Skin of body (tissue), 3 donors: ENCODE measurements at places on chromosomes 16 and 17.

DNA sequence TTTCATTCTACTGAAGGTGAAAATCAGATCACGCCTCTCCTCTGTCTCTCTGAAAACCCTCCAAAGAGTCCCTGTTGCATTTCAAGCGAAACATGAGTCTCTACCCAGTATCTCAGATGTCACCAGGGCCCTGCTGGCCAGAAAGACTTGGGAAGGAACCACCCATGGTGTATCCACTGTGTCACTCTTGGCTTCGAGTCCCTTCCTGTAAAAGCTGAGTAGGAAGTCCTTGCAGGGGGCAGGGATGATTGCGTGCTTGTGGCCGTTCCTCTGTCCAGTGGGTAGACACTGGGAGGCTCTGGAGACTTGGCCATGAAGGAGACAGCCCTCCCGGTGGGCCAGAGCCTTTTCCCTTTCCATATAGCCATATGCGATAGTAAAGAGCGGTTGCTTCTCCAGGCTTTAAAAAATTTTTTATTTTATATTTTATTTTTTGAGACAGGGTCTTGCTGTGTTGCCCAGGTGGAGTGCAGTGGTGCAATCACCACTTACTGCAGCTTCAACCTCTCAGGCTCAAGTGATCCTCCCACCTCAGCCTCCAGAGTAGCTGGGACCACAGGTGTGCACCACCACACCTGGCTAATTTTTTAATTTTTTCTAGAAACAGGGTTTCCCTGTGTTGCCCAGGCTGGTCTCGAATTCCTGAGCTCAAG, 19.0 kb upstream of the RMI2 start:
- no peak for DNase-seq

DNA sequence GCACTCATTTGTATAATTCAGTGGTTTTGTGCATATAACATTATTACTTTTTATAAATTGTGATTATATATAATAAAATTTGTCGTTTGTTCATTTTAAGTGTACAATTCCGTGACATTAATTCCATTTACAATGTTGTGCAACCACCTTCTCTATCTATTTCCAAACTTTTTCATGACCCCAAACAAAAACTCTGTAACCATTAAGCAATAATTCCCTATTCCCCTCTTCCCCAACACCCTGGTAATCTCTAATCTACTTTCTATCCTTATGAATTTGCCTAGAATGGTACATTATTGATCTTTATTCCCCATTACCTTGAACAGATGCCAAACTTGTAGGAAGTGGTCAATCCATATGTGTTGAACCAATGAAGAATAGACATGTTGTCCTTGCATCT, 61.3 kb upstream of the SMIM36 start:
- no peak for DNase-seq

GRCh38 chr17:57895382-57896060, 45.7 kb upstream of the MRPS23 start:
- peak; percentile 34 for DNase-seq

DNA sequence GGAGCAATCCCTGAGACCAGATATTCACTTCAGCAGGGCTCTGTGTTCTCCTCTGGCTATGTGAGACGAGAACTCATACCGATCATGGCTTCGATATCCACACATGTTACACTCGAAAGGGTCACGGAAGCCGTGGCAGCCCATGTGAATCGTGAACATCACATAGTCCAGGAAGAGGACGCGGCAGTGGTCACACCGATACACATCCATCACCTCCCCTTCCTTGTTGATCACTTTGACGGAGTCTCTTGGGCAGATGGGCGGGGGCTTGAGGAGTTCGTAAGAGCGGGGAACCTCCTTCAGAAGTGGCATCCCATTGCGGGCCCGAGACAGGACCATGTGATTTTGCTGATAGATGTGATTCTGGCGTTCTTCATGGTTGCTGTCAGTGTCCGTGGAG, 28.0 kb downstream of the GRB7 start:
- DNase-seq: no peak

- DNase-seq: peak; percentile 42
These were observed 68.5 kb upstream of the DNAH17 start for GRCh38 chr17:78645421-78646295.

DNA sequence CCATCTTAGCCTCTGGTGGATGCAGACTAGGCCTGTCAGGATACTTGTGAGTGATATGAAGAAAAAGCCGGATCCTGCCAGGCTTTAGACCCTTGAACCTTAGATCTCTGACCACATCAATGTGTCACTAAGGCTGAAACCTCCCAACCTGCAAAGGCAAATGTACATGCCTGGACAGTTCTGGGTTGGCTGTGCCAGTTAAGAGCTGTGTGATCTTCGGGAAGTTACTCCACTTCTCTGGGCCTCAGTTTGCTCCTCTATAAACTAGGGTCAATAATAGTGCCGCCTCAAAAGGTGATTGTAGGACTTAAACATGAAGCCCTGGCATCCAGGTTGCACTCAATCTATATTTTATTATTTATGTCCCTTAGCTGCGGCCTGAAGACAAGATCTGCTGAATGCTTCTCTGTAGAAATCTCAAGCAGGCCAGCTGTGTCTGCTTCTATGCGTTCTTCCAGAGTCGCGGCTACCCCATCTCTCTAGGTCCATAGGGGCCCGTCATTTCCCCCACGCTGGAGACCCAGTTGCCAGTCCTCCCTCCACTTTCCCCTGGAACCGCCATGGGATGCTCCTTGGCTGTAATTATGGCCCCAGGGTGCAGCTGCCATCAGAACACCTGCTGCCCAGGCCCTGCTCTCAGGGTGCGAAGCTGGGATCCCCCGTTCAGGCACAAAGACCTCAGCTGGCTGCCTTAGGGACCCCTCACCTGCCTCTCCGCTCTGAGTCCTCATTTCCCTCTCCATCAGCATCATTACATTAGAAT, 50.2 kb downstream of the AKAP1 start:
- DNase-seq: no peak

- no peak for DNase-seq
These were observed 256.0 kb downstream of the PMP22 start for GRCh38 chr17:15009087-15009486.

GRCh38 chr16:58501242-58502131, 1.5 kb downstream of the NDRG4 start:
- DNase-seq: no peak

DNA sequence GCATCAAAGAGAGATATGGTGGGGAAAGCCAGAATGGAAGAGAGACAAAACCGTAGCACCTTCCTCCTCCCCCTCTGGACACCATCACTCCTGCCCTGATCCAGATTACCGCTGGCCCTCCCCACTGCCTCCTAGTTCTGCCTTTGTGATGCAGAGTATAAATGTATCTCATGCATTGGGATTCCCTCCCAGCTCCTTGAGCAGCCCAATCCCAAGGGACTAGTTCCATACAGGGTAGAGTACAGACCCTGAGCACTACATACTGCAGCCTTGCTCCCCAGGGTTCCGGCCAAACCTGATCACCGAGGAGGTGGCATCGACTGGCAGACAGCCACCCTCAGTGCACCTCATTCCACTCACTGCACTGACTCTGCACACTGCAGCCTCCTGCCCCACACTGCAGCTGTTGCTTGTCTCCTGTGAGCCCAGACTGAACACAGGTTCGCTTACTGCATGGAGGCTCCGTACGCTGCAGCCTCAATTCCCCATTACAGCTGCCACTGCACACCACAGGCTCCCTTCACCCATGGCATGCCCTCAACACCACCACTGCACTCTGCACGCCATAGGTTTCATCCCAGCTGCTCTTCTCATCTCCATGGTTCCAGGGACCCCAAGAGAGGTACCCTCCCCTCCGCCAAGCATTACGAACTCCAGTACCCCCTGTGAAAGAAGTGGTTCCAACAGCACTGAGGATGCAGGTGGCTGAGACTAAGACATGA, 1.7 kb upstream of the THRA start:
- no peak for DNase-seq

GRCh38 chr16:84899414-84899813, 79.6 kb downstream of the CRISPLD2 start:
- no peak for DNase-seq

DNA sequence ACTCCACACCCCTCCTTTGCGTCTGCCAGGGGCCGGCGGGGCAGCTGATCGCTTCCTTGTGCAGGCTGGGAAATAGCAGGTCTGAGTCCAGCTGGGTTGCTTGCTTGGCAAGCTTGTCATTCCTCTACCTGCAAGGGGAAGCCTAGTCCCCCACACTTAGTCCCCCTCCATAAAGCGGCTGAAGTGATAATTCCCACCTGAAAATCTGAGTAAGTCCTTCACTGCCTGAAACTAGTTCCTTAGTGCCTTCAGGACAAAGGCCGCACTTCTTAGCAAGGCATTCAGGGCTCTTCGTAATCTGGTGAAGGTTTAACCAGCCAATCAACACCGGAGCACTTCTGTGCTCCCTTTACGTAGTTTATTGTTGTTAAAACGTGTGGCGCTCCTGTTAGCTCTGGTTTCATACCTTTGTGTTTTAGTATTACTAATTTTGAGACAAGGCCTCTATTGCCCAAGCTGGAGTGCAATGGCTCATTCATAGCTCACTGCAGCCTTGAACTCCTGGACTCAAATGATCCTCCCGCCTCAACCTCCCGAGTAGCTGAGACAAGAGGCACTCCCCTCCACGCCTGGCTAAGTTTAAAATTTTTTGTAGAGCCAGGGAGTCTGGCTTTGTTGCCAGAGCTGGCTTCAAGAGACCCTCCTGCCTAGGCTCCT, 817 bp downstream of the PSKH1 start:
- no peak for DNase-seq

GRCh38 chr16:88614818-88615580, 23.4 kb upstream of the IL17C start:
- no peak for DNase-seq

DNA sequence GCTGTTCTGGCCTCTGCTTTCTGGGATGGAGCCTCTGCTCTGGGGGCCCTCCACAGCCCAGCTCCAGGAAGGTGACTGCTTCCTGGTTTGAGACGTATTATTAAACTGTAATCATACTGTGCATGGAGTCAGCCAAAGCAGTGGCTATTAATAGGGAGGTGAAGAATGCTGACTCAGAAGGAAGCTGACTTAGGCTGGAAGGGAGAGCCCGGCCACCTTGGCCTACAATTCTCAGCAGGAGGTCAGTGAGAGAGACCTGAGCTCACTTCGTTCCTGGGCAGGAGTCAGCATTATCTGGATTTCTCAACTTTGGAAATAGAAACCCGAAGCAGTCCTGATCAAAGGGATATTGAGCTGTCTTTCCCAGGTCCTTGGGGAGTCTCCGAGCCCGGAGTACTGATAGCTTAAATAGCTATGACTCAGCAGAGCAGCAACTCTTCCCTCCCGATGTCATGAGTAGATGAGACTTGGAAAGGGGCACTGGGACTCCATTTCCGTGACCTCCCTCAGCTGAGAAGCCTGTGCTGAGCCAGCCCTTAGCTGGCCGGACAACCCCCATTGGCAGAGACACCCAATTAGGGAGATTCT, 91.8 kb downstream of the YPEL2 start:
- no peak for DNase-seq

DNA sequence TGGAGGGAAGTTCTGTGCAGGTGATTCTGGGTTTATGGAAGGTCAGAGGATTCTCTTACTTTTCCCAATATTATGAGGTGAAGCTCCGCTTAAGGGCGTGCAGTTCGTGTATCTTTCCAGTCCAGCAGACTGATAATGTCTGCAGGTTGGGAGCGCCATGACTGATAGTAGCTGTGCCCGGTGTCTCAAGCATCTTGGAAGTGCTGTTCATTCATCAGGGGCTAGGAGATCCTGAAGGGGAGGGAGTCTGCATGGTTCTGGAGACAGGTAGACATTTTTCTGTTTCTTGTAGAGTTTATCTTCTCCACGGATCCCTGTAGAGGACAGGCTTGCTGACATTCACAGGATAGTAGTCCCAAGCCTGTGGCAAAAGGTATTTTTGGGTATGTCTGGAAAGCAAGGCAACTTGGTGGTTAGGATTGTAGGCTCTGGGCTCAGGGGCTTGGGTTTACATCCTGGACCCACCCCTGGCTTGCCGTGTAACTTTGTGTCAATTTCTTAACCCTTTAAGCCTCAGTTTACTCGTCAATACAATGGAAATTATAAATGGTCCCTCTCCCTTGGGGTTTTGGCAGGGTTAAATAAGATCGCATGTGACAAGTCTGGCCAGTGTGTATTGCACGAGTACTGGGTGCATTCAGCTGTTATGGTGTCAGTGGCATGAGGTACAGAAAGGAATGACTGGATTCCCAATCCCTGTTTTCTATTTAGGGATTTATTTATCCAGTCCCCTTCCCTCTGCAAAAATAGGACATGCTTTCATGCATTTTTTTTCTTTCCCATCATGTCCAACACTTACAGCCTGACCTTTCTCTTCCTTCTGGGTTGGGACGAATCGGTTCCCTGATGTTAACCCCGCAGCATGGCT, 8.2 kb downstream of the HLF start:
- DNase-seq: no peak

DNA sequence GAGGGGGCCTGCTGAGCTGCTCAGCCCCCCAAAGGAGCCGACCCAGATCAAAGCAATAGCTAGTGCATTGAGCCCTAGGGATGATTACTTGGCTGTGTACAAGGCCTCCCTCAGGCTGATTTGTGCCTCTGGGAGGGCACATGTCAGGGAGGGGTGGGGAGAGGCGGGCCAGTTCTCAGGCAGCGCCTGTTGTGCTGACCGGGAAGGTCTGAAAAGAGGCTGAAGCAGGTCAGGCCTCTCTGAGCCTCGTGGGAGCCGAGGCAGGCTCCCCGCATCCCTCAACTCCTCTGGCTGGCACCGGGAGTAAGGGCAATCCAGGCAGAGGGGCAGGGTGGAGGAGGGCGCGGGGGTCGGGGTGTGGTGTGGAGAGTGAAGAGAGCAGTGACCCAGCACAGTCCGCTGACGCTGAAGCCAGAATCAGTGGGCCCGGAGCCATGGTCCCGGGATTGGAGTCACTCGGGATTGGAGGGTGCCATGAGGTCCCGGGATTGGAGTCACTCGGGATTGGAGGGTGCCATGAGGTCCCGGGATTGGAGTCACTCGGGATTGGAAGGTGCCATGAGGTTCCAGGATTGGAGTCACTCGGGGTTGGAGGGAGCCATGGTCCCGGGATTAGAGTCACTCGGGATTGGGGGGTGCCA, 3.0 kb downstream of the DCXR start:
- DNase-seq: no peak

- peak; percentile 38 for DNase-seq
These were observed 48.4 kb upstream of the KDM8 start for GRCh38 chr16:27154705-27155521.

GRCh38 chr17:34220752-34221395, 34.2 kb upstream of the CCL2 start:
- DNase-seq: no peak

DNA sequence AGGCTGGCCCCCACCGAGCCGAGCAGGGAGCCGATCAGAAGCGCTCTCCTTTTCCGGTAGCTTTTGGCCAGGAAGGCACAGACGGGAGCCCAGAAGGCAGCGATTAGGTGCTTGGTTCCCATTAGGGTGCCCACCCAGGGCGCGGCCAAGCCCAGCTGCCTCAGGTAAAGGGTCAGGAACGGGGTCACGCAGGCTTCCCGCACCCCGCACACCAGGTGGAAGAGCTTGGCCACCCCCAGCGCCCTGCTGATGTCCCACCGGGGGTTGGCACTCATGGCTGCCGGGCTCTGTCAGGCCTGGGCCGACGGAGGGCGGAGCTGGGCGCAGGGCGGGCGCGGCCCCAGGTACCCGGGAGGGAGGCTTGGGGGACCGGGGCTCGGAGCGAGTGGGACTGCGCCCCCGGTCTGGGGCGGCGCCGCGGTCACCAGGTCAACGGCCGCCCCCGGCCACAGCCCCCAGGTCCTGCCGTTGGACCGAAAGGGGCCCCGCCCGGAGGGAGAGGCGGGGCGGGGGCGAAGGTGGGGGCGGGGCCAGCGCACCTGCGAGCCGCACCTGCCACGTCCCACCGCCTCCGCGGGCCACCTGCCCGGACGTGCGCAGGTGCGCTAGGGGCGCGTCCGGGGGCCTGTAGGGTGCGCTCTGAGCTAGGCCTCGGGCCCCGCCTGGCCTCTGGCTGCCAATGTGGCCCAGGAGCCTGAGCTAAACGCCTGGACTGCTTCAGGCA, at the start of gene MFSD6L:
Gene MFSD6L (minus strand): TSS at position 520 of the 724 bp plus-strand sequence. CDS start 245 bp downstream, at position 275.
- DNase-seq: no peak
